ENCODE measurements at places on chromosomes 7 and 10. TPM values are rescaled to one million over a fixed set of nuclear protein-coding genes. Genes with fewer than 3 reads are reported as not detected.

Gene SLC18A2
- 0.05 TPM for total RNA-seq

Gene NME8
- not detected for total RNA-seq

Gene EBLN1
- not detected for total RNA-seq

Gene ZNF722
- total RNA-seq = not detected

Gene VENTX
- not detected for total RNA-seq

Gene GPNMB
- total RNA-seq = 0.71 TPM

Gene MASTL
- 11.9 TPM for total RNA-seq

Gene LRRN3
- 35.7 TPM for total RNA-seq

Gene OPN1SW
- not detected for total RNA-seq

Gene HMX2
- total RNA-seq = not detected

Gene TLL2
- total RNA-seq = not detected

Gene TYW1
- total RNA-seq = 21.5 TPM

Gene SAP25
- 7.6 TPM for total RNA-seq

Gene CLRN3
- total RNA-seq = not detected

Gene LMOD2
- total RNA-seq = not detected

Gene CAMK1D
- total RNA-seq = 6.7 TPM

Gene SDHAF3
- total RNA-seq = 36.7 TPM

Gene MRPS16
- total RNA-seq = 141 TPM

Gene LIPA
- total RNA-seq = 13.2 TPM

Gene LRMDA
- total RNA-seq = not detected

Gene VWDE
- 0.13 TPM for total RNA-seq

Gene GJC3
- 0.40 TPM for total RNA-seq

Gene FAM13C
- total RNA-seq = not detected

Gene IGF2BP3
- total RNA-seq = 0.43 TPM

All from activated T-cell treated with anti-CD3 and anti-CD28 coated beads, Interleukin-2, amount 50 U/mL, for 4 hours (primary cell).